Lower lobe of right lung (tissue), 2 donors: ENCODE measurements at places on chromosomes 2 and 18. TPM values are rescaled to one million over a fixed set of nuclear protein-coding genes. Genes with fewer than 3 reads are reported as not detected.

- no peak for DNase-seq
Measured at GRCh38 chr2:180607514-180608049, 372.8 kb upstream of the UBE2E3 start.

DNA sequence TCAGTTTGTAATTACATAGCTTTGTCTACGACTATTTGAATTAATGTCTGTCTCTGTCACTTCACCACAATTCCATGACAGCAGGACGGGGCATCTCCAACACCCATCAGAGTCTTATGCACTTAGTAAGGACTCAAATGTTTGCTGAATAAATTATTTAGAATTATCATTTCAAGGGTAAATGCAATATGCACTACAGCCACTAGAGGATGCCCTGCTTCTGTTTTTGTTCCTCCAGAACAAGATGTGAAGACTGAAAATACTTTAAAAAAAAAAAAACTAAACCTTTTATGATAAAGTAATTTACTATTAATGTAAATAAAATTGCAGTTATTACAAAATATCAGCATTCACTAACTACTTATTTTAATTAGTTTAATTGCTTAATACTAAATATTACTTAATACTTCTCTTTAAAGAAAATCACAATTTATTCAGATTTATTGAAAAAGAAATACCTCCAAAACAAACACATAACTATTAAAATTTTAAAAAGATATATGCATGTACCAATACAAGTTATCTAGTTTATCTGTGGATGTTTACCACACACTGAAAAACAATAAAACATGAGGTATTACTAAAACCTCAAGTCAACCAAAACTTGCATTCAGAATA, 3.2 kb downstream of the PIGN start:
- DNase-seq, result no peak

The SF3B1 gene
- 230 TPM for total RNA-seq

The SMARCAL1 gene
- 19.0 TPM for total RNA-seq

The UPP2 gene
- not detected for total RNA-seq

- no peak for DNase-seq
Measured at GRCh38 chr2:53964257-53964952, 6.4 kb downstream of the PSME4 start.

The EDAR gene
- total RNA-seq, result 0.12 TPM
